Cardiac fibroblast (primary cell): ENCODE measurements at places on chromosomes 13 and 19.

GRCh38 chr13:106533101-106533942 lies 2.1 kb downstream of the EFNB2 start:
- peak; percentile 83 for DNase-seq

GRCh38 chr19:58228585-58229254 lies at the start of gene ZNF544:
Gene ZNF544 (plus strand): TSS chr19:58228914. CDS start chr19:58244024, 15,110 bp downstream.
- DNase-seq = peak; percentile 75

DNA sequence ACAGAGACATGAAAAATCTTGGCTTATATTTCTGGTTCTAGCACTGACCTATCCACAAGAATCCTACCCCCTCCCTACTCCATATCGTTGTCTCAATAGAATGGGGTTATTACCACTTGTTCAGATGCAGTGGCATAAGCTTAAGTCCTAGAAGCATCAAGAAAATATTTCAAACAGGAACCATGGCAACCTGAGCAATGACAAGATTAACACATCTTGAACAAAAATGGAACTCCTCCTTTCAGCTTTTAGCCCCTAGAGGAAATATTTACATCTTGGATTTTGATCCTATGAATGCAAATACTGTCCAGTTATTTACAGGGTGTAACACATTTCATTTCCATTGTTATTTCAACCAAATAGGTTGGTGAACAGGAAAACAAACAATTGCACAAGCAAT lies 46.1 kb upstream of the TSC22D1 start:
- DNase-seq = peak; percentile 49

DNA sequence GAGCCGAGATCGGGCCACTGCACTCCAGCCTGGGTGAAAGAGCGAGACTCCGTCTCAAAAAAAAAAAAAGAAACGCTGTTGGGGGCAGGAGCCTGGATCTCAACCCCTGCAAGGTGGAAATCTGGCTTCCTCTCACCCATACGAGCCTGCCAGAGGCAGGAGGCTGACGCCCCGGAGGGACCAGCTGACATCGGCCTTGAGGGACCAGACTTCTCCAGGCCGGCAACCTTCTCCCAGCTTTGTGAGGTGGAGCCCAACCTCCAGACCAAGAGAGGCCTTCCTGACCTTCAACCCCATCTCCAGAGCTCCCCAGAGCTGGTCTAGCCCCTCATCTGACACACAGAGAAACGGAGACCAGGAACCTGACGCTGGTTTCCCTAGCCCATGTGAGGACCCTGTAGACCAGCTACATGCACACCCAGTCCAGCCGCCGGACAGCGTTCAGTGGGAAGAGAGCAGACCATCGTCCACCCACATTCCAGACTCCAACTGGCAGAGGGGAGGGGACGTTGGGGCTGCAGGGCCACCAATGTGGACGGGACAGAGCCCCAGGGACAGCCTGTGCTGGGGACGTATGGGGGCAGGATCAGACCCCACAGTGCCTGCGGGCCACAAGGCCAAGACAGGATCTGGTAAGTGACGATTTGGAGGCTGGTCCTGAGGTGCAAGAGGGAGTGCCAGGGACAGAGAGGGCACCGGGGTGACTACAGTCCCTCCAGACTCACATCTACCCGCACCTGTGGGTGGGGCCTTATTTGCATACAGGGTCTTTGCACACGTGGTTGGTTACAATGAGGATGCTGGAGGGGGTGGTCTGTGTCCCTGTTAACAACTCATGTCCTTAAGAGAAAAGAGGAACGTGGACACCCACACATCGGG lies 11.4 kb downstream of the SBNO2 start:
- DNase-seq = no peak

GRCh38 chr19:21604951-21605476 lies 99.6 kb downstream of the ZNF429 start:
- peak; percentile 37 for DNase-seq

GRCh38 chr13:94444826-94445225 lies 34.7 kb downstream of the DCT start:
- no peak for DNase-seq
